ENCODE measurements at places on chromosomes 11 and 22. TPM values are rescaled to one million over a fixed set of nuclear protein-coding genes. Genes with fewer than 3 reads are reported as not detected.

GGT5 gene
- polyA plus RNA-seq, result 2.5 TPM

TMEM138 gene
- polyA plus RNA-seq, result 95.6 TPM

DNA sequence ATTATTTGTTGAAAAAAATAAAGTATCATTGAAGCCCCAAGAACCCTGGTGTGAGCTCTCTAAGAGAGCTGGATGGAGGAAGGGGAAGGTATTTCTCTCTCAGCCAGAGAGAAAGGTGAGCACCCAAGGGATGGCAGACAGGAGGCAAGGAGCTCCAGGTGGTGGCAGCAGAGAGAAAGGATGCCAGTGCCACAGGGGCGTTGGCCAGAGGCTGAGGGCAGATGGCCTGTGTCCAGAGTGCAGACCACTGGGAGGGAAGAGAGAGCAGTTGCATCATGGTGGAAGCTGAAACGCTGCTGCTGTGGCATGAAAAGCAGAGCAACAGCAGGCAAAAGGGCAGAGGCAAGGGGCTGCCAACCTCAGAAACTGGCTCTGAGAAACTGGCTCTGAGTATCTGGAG is 8.5 kb downstream of the SPON1 start:
- peak; percentile 41 for DNase-seq

SOX6 gene
- polyA plus RNA-seq, result 0.08 TPM

OR52N4 gene
- polyA plus RNA-seq, result not detected

MRGPRF gene
- not detected for polyA plus RNA-seq

GAS2 gene
- polyA plus RNA-seq, result 0.84 TPM

SMCO4 gene
- polyA plus RNA-seq, result 14.4 TPM

SERPIND1 gene
- not detected for polyA plus RNA-seq

- no peak for DNase-seq
Measured at GRCh38 chr11:43925063-43925931, 17.1 kb upstream of the C11orf96 start.

DNA sequence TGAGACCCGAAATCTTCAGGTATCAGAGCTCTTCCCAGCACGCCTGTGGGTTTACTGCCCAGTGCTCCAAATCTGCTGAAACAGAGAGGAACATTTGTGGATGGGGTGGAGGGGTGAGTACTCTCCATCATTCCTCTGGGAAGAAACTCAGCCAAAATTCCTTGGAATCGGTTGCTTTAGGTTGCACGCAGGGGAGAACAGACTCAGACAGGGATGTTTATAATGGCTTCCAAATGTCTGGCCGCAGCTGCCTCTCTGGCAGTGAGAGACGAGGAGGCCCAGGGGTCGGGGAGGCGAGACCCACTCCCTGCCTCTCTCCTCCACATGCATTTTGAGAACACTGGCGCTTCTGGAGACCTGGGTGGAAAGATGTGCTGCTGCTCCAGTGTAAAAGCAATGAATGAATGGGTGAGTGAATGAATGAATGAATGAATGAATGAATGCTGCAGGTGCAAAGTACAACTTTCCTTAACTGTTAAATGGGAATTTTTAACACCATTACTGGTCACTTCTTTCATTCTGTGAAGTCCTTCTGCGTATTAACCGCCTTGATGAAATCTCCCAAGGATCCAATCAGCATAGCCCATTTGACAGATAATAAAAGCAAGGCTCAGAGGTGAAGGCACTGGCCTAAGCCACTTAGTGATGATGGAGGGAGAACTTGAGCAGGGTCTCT is 437.4 kb downstream of the MIAT start:
- no peak for DNase-seq

- DNase-seq, result no peak
Measured at GRCh38 chr11:81892770-81893635, 840.7 kb downstream of the FAM181B start.

DNA sequence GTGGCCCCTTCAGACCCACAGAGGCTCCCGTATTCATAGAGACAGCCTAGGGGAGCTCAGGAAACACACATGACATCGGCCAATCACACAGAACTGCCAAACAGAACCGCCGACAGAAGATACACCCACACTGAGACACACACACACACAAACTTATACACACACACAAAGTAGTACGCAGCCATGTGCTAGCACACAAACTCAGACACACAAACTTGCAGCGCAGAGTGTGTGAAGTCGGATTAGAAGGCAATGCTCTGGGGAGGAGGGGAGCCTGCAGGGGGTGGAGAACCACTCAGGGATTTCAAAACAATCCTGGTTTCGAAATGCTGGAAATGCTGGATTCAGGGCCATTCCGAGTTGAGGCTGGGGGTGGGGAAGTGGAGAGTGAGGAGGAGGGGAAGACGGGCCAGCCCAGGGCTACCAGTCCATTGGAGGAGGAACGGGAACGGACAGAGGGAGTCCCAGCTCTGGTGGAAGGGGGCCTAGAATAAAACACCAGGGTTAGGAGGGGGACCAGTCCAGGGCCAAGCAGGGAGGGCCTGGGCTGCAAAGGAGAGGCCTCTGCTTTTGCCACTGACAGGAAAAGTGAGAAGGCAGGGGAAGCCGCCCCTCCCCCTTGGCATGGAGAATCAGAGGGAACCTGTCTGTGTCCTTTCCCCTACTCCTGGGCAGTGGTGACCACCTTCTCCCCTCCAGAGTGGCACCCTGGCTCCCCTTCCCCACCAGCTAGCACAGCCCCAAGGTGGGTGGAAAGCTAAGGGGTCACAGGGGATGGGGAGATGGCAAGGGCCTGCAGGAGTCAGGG is 4.4 kb downstream of the BCL9L start:
- DNase-seq, result no peak

DNA sequence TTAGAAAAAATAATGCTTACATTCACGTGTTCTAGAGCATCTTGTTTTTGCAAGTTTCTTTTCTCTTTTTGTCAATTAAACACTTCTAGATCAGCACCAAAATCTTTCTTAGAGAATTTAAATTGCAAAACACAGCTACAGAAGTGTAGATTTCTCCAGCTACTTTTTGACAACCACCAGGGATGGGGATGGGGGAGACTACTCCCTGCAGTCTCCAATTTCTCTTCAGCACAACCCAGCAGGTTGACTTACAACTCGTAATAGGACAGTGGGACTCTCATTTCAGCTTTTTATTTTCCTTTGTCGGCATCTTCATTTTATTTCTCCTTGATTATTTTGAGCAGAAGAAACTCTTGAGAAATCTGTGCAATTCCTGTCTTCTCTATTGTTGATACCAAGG is 441.2 kb downstream of the LRRC4C start:
- DNase-seq, result no peak

DNA sequence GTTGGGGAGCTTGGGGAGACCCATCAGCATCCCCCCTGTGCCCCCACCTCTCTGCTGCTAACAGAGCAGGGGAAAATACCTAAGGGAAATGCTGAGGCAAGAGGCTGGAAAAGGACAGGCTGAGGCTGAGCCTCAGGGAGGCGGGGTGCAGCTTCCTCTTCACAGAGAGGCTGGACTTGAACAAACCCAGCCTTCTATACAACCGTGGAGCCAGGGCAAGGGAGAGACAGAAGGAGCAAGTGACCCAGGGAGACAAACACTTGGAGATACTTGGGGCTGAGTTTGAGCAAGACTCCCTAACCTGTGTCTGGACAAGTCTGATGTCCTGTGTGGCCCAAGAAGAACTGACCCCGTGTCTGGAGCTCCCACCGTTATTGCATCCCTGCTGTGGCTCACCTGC is at the start of gene SLCO2B1:
SLCO2B1 (plus strand) TSS at position 229 of the 400 bp plus-strand sequence. CDS start 275 bp downstream, outside the sequence.
- no peak for DNase-seq

GRCh38 chr22:41810022-41810421 is 9.5 kb downstream of the CCDC134 start:
- DNase-seq, result no peak

DNA sequence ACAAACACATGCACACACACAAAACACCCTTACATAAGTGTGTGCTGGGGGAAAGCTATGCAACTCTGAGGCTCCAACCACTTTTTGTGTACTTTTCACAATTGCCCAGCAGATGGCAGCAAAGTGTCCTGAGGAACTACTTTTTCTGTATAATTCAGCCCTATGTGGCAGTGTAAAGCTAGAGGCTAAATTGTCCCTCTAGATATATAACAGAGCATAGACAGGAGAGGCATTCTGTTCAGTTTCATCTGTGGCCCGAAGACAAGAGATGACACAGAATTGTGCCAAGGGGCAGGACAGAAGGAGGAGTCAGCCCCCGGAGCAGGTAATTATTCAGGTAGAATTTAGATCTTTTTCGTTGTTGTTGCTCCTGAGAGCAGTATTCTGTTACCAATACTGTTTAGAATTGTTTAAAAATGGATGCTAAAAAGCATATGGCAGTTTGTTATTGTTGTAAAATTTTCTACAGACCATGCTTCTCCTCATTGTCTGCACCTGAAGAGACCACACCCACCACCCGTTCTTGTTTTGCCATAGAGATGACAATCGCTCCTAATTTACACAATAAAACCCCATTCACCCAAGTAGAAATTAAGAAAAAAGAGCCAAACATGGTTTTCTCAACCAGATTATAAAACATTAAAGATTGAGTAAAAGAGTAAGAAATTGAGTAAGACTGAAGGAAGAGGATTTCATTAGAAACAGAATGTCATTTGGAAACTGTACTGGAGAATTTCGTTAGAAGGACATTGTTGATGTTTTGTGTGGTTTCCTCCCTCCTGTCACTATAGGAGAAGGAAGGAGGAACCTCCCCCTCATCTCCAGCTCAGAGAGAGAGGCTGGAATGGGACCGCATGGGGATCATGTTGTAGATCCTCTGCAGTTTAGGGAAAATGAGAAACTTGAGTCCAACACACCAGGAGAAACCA is 14.5 kb upstream of the MS4A7 start:
- DNase-seq, result peak; percentile 45

DNA sequence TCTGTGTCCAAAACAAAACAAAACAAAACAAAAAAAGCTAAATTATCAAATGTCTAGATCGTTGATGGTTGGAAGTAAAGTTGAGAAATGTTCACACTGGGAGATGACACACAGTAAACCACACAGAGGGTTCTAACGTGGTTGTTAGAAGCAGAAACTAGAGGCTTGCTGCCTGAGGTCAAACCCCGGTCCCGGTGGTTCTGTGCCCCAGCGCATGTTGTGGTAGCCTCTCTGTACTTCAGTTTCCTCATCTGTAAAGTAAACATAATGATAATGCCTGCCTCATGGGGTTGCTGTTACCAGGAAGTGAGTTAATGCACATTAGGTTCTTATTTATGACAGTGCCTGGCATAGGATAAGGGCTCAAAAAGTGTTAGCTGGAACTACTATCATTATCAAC is 33.4 kb downstream of the PPARA start:
- no peak for DNase-seq

SPON1 gene
- not detected for polyA plus RNA-seq

DNA sequence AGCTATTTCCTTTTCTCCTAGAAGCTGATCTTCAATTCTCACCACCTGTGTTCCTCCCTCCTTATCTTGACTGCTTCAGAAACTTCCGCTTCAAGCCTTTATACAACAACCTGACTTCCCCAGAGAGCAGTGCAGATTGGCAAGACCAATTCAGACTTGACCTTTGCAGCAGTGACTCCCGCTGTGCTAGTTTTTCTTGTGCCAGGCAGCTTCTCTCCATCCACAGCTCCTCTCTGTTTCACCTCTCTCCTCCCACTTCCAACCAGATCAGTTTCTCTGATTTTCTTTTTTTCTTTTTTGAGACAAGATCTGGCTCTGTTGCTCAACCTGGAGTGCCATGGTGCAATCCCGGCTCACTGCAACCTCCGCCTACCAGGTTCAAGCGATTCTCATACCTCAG is 74.3 kb downstream of the GRAMD1B start:
- no peak for DNase-seq

DNA sequence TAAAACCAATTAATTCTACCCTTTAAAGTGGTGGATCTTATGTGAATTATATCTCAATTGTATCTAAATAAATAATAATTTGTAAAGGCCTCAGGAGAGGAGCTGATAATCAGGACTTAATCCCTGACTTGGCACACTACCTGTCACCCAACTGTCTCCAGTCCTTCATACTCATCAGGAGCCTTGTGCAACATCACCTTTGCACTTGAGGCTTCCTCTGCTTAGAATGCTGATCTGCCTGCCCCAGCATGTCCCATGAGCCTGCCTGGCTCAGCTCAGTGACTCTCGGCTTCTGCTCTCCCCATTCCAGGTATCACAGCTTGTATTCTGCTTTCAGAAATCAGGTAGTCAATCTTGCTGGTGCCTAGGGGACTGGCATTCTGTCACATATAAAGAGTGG is 43.9 kb upstream of the PRODH start:
- DNase-seq, result no peak

DNA sequence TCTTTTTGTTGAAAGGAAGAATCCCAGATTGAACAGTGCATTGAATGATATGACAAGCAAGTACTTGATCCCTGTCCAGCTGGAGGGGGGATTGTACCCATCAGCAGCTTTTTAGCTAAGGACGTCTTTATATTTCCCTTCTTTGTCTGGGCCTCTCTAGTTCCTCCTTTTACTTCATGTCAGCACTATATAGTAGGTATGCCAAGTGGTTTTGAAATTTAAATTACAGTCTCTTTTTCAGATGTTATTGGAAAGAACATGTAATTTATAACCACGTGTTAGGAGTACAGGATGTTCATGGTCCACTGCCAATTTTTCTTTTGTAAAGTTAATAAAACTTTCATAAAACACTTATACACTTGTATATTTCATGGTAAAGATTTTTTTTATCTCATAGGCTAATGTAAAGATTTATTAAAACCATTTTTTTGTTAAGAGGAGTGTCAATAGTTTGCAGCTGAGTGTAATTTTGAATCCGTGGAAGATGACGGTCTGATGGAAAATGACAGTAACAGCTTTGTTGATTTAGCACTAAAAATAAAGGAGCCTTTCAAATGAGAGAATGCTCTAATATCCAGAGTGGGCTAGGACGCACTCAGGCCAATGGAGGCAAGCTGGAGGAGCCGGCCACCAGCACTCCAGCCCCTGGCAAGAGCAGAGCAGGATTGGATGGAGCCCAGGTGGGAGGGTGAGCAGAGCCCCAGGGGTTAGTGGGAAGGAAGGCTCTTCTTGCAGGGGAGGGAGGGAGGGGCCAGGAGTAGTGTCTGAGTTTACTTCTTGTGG is 488.3 kb downstream of the INSC start:
- DNase-seq, result no peak

- DNase-seq, result no peak
Measured at GRCh38 chr11:118846181-118846935, 37.3 kb upstream of the CXCR5 start.

MCM5 gene
- polyA plus RNA-seq, result 94.4 TPM

DNA sequence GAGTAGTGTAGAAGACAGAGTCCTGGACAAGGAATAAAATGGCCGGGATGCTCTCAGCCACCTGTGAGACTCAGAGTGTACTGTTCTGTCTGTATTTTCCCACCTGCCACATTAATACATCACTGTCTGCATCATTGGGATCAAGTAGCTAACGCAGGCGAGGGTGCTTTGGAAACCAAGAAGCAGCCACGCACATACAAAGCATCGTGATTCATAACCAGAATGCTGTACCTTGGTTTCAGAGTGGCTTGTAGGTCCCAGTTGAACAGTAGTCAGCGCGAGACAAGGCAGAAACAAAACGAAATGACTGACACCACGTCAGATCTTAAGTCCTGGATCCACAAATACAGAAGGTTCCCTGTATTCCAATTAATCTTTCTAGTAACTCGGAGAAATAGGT is 198.3 kb downstream of the GRIK4 start:
- no peak for DNase-seq

GRCh38 chr11:77119531-77119936 is 8.5 kb upstream of the MYO7A start:
- no peak for DNase-seq

TRIM29 gene
- polyA plus RNA-seq, result 3.1 TPM

GRCh38 chr22:26681395-26681821 is 24.0 kb downstream of the MIAT start:
- no peak for DNase-seq

TYMP gene
- polyA plus RNA-seq, result 9.0 TPM

- DNase-seq, result no peak
Measured at GRCh38 chr11:102611291-102611690, 13.8 kb downstream of the MMP20 start.
